ENCODE measurements at places on chromosomes 4 and X.

GRCh38 chr4:99856166-99856565 is 38.1 kb downstream of the LAMTOR3 start:
- DNase-seq = no peak

DNA sequence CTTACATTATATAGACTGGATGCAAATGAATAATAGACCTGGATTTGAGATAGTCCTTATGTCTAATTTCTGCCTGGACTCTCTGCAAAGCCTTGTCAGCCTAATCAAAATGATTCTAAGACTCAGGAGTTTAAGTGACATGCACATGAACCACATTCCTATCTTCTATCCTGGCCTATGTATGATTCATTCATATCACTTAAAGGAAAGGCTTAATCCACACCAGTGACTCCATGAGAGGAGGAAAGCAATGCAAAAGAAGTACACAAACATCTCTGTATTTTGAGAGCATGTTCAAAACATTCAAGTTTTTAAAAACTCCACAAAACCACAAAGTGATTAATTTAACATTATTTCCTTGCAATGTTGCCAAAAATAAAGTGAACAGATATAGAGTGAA is 14.6 kb downstream of the AMOT start:
- no peak for DNase-seq

DNA sequence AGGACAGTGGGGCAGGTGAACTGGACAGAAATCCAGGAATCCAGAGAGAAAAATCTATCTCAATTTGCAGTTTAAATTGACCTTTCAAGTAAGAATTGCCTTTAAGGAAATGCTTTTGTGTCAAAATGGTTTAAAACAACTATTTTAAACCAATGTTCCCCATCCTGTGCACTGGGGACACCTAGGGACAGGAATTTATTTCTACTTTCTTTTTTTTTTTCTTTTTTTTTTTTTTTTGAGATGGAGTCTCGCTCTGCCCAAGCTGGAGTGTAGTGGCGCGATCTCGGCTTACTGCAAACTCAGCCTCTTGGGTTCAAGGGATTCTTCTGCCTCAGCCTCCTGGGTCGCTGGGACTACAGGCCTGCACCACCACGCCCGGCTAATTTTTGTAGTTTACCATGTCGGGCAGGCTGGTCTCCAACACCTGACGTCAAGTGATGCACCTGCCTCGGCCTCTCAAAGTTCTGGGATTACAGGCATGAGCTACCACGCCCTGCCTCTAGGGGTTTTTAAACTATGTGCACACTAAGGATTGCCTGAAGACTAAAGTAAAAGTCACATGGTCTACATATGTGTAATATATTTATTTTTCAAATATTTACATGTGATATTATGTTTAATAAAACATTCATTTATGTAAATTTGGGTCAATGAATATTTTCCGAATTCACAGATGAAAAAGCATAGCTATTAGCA is 1213.4 kb downstream of the STIM2 start:
- no peak for DNase-seq

- no peak for DNase-seq
These were observed 398.4 kb downstream of the PPP3CA start for GRCh38 chr4:100948911-100949310.

DNA sequence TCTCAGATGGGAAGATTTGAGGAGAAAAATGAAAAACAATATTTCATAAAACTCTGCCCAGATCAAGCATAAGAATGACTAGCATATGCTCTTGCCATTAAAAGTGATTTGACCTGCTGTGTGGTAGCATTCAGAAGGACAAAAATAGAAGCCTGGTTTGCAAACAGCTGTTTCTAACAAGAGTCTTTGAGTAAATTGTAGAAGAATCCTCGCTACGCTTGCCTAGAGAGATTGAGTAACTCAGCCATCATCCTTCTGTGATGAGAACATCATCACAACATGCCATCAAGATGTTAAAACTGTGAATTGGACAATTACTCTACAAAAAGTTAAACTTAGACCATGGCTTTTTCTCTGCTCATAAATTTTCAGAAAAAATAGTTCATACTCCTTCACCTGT is 168.9 kb upstream of the PUDP start:
- no peak for DNase-seq

DNA sequence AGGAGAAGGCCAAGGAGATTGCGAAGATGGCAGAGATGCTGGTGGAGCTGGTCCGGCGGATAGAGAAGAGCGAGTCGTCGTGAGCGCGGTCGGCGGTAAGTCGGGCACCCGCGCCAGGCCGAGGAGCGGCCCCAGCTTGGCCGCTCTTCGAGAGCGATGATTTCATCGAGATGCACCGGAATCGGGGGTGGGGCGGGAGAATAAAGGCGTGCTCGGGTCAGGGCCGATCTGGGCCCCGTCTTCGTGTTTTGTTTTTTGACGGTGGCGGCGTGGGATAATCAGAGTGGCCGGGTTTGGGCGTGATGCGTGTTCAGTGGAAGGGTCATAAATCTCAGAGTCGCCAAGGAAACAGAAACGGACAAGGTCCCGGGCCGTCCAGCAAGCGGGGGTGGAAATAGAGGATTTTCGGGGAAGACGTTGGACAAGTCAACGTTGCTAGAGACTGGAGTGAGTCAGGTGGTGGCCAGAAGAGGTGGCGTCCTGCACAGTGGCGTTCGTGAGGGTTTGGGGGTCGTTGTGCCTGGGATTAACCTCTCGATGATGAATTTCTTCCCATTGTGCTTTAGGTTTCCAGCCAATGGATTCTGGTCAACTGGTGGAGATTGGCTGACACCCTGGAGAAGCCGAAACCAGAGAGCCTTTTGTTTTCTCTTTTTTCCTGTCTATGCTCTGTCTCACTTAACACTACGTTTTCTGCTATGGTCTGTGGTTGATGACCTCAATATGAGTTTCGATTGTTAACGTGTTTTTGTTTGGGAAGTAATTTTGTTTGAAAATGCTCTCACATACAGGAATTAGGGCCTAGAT is 882 bp downstream of the MRFAP1 start:
- DNase-seq = peak; percentile 24

DNA sequence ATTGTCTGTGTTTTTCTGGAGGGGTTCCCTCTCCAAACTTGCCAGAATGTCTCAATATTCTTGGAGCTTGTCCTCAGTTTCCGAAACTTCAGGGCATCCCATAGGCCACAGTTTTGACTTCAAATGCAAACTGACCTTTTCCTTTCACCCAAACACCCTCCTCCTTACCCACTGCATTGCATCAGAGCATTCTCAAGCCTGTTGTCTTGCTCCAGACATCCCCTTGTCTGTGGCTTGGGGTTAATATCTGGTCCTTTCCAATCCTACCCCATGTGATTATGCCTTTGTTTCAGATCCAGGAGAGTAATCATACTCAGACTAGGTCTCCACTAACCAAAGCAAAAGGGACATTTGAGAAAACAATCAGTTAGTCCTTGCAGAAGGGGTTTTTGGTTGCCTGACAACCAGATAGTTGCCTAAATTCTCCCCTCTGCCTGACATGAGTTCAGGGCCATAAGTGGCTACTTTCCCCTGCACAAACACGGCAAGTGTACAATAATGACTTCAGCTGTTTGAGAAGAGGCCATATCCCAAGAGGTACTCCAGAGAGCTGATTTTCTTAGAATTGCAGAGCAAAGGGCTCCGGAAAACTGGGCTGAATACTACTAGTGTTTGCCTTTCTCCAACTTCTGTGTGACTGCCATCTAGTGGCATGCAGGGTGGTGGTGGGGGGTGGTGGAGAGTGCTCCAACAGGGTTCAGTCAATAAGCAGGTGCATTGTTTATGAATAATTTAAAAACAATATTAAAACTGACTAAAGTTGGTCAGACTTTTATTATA is 130.2 kb downstream of the CHRDL1 start:
- DNase-seq = no peak

- no peak for DNase-seq
These were observed at the start of gene ABCG2 for GRCh38 chr4:88158489-88159228. TSS of gene ABCG2 (minus strand) at chr4:88158639. CDS start at chr4:88139995, 18,644 bp downstream.

DNA sequence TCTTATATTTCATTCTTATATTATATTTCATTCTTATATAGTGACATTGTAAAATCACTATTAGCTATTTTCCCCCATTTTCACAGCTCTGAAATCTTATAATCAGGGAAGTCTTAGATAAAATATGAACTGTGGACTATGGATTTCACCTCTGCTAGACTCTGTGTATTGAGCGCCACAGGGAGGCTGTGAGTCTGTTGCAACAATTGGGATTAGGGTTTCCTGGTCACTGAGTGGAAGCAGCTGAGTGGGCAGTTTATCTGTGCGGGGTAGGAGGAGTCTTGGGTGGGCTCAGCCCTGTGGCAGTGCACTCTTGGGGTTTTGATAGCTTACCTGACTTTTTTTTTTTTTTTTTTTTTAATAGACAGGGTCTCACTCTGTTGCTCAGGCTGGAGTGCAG is 249.5 kb downstream of the PTTG2 start:
- DNase-seq = no peak

- DNase-seq = no peak
These were observed at the start of gene PABPC5 for GRCh38 chrX:91434351-91435168. TSS of gene PABPC5 (plus strand) at chrX:91434839. CDS start at chrX:91435578, 739 bp downstream.

Data from stimulated activated CD4-positive, alpha-beta T cell treated with anti-CD3 and anti-CD28 coated beads, Interleukin-15, amount 100 ng/mL, for 1 hour (primary cell).